ENCODE measurements at places on chromosomes 4 and X.
A peak's percentile ranks its signal among the peaks of the same experiment; 100 is the strongest.

- DNase-seq, result no peak
Observed at GRCh38 chrX:317424-318067, 1.1 kb downstream of the GTPBP6 start.

- DNase-seq, result peak; percentile 30
Observed at GRCh38 chrX:45758319-45758718, 557.6 kb upstream of the DIPK2B start.

- DNase-seq, result no peak
Observed at GRCh38 chr4:98179951-98180350, 36.7 kb upstream of the STPG2 start.

- no peak for DNase-seq
Observed at GRCh38 chr4:78747475-78747922, 28.7 kb upstream of the BMP2K start.

DNA sequence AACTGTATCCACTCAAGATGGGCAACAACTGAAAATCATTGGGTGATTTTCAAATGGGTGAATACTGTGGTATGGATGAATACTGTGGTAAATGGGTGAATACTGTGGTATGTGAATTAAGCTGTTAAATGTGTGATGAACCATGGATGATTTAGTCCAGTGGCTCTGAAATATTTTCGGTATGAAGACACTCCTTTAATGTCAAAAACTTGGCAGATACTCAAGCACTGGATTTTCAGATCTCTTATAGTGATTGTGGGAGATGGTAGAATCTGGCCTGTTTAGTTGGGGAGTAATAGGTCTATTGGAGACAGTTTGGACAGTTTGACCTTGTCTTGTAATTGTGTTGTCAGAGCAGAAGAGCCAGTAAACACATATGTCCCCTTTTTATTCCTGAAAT lies 45.7 kb downstream of the SSX7 start:
- DNase-seq, result no peak

GRCh38 chr4:26909369-26909768 lies 48.7 kb downstream of the STIM2 start:
- no peak for DNase-seq

GRCh38 chr4:158211222-158211621 lies 936 bp downstream of the TMEM144 start:
- no peak for DNase-seq

DNA sequence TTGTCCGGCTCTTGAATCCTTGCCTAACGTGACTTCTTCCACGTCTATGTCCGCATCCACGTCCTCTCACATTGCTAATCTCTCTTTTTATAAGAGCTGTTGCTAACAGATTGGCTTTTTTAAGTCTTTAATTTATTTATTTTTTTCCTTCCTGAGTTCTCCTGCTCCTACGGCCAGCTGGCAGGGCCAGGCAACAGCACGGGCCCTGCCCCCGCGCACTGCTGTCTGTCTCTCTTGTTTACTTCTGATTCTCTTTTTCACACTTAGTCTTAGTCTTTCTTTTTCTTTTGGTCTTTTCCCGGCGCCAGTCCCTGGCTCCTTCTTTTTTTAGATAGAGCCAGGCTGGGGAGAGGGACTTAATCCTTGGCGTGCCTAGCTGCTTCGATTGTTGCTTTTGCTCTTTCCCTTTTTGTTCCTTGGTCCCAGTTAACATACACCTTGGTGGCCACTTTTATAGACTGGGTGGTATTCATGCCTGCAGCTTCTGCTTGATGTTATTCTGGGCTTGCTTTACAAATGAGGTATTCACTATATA lies 53.2 kb upstream of the RBMX start:
- DNase-seq, result no peak

GRCh38 chrX:70183091-70183490 lies 5.8 kb downstream of the DGAT2L6 start:
- no peak for DNase-seq

DNA sequence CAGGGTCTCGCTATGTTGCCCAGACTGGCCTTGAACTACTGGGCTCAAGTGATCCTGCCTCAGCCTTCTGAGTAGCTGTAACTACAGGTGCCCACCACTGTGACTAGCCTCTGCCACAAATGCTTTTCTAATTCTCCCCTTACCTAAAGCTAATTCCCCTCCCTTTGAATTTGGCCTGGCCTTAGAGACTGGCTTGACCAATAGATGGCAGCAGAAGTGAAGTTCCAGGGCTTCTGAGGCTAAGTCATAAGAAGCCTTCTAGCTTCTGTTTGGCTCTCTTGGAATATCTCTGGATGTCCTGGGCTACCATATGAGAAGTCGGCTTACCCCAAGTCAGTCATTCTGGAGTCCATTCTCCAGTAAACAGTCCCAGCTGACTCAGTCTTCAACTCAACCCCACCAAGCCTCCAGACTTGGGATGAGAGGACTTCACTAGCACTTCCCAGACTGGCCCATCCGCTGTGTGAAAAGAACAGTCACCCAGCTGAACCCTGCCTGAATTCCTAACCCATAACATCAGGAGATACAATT lies 61.0 kb downstream of the HPRT1 start:
- DNase-seq, result no peak

GRCh38 chr4:109412776-109413175 lies 20.8 kb upstream of the SEC24B start:
- no peak for DNase-seq

GRCh38 chr4:94934201-94934600 lies 176.4 kb downstream of the BMPR1B start:
- DNase-seq, result no peak

DNA sequence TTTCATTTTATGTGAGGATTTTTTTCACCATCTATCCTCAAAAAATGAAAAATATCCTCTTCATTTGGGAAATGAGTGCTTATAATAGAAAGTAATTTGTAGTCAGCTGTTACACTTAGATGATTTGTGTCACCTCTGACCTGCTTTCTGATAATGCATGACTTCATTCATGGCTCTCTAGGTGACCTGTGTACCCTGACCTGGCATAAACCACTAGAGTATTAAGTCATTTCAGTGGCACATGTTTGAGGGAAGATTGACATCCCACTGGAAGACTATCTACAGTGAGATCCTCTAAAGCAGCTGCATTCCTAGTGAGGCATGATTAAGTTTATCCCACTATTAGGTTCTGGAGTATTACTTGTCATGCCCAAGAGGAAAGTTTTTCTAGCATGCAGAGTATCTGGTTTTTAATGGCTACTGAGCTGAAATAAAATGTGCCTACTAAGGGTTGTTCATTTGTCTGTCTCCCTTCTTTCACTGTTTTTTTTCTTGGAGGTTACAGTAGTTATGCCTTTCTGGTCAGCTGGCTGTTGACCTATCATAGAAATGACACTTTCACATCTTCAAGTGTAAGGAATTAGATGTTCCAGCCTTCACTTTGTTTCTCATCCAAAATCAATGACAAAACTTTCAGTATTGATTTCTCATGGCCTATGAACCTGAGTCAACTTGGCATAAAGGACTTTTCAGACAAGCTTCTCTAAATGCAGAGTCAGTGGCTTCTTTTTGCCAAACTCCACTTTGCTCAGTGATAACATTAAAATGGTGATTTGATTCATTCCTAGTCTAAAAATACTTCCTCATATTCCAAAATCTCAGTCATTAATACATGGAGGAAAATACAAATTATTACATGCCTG lies 33.1 kb downstream of the TET2 start:
- DNase-seq, result no peak

DNA sequence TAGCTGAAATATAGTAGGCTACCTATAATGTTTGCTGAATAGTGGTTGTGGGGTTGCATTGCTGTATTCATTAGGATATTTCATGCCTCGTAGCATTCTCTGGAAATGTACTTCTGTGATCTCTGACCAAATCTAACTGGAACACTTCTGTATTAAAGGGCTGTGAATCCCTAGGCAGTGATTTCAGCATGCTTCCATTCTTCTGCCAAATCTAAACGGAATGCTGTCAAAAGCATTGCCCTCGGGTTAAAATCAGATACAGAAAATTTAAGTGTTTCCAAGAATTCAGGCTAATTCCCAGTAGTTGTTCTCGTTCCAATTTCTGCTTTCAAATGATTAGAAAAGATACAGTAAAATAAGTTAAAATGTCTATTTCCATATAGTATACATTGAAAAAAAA lies 1847.5 kb upstream of the IGFBP7 start:
- DNase-seq, result no peak

GRCh38 chrX:123590842-123591486 lies 141.9 kb downstream of the THOC2 start:
- no peak for DNase-seq

DNA sequence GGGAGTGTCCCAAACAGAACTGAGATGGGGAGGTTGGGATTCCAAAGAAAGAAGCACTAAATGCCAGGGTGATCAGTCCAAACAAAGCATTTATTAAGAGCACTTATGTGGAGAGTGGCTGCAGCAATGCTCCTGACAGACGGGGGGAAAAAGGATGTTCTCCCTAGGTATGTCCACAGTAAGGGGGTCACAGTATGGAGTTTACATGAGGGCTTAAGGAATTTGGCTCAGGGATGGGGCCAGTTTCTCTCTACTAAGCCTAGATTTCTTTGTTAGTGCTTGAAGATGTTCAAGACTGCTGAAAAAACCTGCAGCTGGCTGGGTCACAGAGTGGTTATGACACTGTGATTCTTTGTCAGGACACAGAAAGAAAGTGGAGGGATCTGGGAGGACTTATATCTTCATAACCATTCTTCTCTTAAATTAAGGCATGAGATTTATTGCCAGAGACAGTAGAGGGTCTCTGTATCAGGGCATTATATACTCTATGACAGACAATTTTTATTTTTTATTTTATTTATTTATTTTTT lies 1468.0 kb downstream of the C4orf33 start:
- DNase-seq, result no peak

DNA sequence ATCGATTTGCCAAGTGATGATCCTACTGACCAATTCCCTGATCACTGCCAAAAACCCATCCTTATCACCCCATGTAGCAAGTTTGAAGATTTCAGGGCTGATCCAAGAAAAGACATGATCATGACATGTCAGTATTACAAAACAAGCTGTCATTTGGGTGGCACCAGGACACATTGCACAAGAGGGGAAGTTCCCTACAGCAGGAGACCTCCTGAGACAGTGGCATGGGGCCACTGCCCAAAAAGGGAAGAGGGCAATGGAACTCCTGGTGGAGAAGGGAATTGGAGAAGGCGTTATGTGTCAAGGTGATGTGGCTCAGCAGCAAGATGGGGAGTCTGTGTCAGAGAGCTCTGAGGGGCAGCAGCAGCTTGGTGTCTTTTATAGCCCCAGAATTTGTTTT lies 43.4 kb downstream of the ZNF182 start:
- no peak for DNase-seq

- DNase-seq, result no peak
Observed at GRCh38 chr4:138114434-138114833, 127.7 kb downstream of the SLC7A11 start.

GRCh38 chr4:75180790-75181776 lies 248.2 kb downstream of the PARM1 start:
- no peak for DNase-seq

- DNase-seq, result no peak
Observed at GRCh38 chr4:68570122-68570507, 6.0 kb downstream of the UGT2B17 start.
